ENCODE measurements at places on chromosomes 5 and 9.

DNA sequence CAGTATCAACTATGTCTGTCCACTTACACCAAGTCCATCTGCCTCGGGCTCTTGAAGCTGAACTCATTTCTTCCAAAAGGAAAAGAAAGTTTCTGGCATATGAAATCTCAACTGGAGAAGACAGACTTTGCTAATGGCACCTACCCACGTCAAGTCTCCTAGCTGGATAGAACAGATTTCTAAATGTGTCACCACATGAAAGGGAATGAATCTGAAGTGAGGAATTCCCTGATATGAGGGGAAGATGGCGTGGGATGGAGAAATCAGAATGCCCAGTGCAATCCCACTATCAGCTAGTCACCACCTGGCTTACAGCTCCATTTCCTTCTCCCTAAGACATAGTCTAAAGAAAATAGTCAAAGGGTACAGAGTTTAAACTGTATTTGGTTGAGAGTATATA is 144.7 kb downstream of the PAPPA start:
- DNase-seq: no peak

GRCh38 chr9:81653240-81653639 is 36.1 kb downstream of the TLE1 start:
- DNase-seq: no peak

- no peak for DNase-seq
These were observed 451.9 kb upstream of the C9orf72 start for GRCh38 chr9:28025186-28025585.

DNA sequence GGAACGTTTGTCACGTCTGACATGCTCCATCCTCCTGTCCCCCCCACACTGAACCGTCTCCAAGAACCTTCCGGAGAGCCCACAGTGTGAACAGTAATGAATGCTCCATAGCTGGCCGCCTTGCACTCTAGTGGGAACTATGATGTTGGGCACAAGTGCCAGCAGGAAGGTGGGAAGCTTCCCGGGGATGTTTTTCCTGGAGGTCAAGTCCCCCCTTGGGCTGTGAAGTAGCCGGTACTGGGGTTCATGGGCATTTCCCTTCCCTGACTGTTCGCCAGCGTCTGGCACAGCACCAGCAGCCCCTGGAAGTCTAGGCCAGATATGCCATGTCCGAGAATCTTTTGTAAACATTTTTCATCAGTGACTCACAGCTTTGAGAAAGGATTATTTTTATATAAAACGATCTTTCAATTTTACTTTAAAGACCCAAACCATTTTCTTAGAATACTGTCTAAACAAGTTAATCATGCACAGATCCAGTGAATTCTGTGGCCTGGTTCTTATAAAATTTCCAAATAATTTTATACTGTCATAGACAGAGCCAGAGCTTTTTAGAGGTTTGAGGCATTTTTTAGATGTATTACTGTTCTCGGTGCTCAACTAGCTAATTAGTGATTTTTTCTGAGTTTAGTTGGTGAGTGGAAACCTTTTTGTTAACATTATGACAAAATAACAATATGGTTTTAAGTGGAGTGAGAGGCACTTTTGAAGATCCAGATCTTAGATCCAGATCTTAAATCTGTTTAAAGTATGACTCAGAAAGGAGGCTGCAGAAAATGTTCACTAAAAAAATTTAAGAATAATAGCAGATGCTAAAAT is 11.6 kb downstream of the ABL1 start:
- no peak for DNase-seq

Data from GF-D8 (cell line).